H9 (cell line): ENCODE measurements at places on chromosomes 12 and 14. TPM values are rescaled to one million over a fixed set of nuclear protein-coding genes. Genes with fewer than 3 reads are reported as not detected.
A peak's percentile ranks its signal among the peaks of the same experiment; 100 is the strongest.

ATP2B1 gene
- 20.6 and 23.4 TPM in 2 replicates for total RNA-seq

FAM186B gene
- total RNA-seq: 0.42 and 0.46 TPM in 2 replicates

GNPNAT1 gene
- total RNA-seq: 49.0 and 51.5 TPM in 2 replicates

IL22 gene
- total RNA-seq: not detected in 2 replicates

GRCh38 chr14:94122438-94122837 lies 7.0 kb downstream of the IFI27L2 start:
- peak; percentile 3 for DNase-seq

DNA sequence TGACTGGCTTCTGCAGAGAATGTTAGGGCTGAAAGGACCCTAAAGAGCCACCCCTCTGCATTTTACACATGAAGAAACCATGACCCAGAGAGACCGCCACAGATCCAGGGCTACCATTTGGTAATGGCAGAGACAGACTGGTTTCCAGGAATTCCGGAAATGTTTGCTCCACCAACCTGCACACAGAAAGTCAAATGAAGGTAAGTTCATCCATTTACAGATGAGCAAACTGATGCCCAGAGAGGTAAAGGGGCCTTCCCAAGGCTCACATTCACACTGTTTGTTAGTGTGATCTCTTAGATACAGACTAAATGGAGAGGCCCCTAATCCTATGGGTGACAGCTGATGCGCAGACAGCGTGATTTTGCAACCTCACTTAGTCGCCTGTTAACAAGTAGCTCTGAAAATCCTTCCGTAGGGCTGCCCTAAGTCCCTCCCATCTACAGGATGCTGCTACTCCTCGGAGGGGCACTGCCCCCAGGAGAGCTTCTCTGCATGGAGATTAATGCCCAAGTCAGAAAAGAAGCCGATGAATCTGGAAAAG lies 33.8 kb downstream of the ZFP36L1 start:
- no peak for DNase-seq

DNA sequence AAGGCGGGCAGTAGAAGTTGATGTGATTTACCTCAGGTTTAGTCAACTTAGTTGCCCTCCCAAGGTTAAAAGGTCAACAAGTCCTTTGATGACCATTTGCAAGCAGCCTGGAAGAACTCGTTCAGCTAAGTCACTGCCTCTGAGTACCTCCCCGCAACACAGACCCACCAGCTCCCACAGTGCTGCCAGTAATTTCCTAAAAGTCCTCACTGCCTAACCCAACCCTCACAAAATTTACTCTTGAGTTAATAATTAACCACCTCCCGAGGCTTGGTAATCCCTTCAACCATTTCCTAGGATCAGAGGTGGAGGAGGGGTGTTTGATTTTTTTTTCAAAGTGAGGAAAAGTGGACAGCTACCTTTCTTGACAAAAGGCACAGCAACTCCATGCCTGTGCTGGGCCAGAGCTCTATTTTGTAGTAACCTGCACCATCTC lies 55.8 kb downstream of the MAP3K9 start:
- no peak for DNase-seq

- no peak for DNase-seq
Measured at GRCh38 chr12:114319422-114319821, 86.5 kb downstream of the TBX5 start.

DNA sequence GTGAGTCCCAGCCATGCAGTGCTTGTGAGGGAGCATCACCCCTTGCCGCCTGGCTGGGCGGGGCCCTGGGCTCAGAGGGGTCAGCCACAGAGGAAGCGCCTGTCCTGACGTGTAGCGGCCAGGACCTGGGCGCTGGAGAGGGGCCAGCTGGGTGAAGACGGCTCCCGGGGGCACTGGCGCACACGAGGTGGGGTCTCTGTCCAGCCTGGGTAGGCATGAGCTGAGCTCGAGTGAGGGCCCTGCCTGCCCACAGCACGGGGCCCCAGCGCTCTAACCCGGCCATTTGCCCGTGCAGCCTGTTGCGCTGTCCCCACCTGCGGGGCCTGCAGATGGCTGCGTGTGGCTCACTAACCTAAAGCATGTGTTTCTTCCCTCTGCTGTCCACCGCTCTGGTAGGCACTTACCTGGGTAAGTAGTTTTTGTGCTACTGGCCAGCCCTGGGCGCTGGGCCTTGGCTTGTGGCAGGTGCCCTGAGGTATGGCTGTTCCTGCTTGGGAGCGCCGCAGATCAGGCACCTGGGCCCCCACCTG lies 6.6 kb upstream of the CRIP2 start:
- no peak for DNase-seq
